ENCODE measurements at places on chromosomes 2 and 18.

- no peak for DNase-seq
Measured at GRCh38 chr2:184727813-184728212, 129.5 kb downstream of the ZNF804A start.

DNA sequence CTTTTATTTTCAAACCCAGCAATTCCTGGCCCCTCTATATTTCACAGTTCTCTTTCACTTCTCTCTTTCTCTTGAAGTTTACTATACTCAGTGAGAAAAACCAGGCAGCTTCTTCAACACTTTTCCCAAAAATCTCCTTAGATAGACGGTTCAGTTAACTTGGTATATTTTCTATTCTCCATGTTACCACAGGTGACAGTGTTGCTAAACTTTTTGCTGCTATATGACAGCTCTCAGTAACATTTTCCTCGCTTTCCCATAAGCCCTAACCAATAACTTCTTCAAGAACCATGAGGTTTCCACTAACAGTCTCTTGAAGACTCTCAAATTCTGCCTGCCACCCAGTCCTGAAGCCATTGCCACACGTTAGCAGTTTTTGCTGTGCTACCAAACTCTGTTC, 45.8 kb downstream of the CYBRD1 start:
- DNase-seq = no peak

GRCh38 chr2:202018950-202019349, 14.7 kb upstream of the FZD7 start:
- no peak for DNase-seq

DNA sequence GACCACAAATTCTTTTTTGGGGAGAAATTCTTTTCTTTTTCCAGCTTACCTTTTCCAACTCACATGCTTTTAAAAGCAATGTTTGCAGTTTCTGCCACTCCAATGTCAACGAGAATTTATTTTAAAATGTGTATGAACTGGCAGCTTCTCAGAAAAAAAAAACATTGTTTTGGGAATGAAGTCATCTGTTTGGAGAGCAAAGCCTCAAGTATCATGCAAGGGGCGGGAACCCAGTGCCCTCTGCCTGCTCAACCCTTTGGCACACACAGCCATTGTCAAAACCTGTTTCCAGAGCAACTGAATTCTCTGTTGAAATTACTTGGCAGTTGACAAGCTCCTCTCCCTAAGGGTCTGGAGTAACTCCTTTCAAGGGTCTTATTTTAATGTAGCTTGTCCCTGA, 128.5 kb downstream of the QPCT start:
- peak; percentile 64 for DNase-seq

- DNase-seq = peak; percentile 74
Measured at GRCh38 chr2:231709981-231710798, 1.9 kb downstream of the PTMA start.

DNA sequence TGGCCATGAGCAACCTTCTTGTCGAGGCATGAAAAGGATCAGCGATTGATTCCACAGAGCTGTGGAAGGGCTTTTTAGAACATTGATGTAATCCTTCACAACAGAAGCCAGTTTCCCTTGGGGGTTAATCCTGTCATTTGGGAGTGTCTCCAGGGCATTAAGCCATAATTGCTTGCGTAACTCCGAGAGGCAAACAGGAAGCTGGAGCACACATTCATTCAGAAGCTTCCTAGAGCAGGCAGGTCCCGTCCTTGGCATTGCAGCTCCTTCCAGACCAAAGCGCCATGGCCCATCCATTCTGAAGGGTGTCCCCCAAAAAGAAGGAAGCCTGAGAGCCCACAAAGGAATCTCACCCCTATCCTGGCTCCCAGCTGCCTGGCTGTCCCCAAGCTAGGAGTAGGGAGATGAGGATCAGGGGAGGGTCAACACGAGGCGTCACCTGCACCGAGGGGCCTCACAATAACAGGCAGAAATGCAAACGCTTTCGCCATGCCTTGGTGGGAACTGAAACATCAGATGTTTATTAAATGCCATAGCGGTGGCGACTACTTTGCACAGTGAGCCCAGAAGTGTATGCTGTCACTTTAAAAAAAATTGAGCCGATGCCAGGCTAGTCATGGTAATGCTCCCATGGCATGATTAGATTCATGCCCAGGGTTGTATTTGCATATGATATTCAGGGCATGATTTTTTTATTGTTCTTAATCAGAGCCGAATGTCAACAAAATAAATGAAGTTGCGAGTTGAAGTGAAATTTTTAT, 339.4 kb downstream of the BCL11A start:
- DNase-seq = no peak

GRCh38 chr2:102278720-102279390, 32.5 kb upstream of the IL1RL1 start:
- DNase-seq = no peak

Measured in astrocyte of the spinal cord (primary cell).